ENCODE measurements at places on chromosomes 11 and 22.

DNA sequence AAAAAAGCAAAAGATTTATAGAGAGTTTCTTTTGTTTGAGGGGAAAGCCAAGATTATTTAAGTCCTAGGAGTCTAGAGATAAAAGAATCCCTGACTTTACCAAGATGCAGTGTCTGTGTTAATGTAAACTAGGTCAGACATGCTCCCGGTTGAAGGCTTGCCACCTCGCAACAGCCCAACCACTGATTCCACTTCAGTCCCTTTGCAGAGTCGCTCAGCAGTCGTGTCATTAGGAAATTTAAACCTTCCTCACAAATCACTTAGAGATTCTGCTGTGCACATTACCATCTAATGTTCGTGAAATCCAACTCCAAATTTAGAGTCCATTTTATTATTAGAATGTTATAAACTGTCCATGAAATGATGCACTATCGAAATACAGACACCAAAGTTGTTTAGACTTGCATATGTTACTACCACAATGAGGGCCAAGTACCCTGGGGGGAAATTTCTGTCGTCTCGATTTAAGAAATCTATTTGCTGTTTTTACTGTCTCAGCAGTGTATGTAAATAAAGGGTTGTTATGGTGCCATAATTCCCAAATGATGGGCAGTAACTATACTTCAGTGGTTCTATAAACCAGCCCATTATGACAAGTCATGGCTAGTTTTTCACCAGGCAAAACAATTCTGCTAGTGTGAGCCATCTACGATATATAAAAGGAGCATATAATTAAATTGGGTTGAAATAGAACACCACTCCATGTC lies 101.4 kb upstream of the MTNR1B start:
- no peak for DNase-seq

DNA sequence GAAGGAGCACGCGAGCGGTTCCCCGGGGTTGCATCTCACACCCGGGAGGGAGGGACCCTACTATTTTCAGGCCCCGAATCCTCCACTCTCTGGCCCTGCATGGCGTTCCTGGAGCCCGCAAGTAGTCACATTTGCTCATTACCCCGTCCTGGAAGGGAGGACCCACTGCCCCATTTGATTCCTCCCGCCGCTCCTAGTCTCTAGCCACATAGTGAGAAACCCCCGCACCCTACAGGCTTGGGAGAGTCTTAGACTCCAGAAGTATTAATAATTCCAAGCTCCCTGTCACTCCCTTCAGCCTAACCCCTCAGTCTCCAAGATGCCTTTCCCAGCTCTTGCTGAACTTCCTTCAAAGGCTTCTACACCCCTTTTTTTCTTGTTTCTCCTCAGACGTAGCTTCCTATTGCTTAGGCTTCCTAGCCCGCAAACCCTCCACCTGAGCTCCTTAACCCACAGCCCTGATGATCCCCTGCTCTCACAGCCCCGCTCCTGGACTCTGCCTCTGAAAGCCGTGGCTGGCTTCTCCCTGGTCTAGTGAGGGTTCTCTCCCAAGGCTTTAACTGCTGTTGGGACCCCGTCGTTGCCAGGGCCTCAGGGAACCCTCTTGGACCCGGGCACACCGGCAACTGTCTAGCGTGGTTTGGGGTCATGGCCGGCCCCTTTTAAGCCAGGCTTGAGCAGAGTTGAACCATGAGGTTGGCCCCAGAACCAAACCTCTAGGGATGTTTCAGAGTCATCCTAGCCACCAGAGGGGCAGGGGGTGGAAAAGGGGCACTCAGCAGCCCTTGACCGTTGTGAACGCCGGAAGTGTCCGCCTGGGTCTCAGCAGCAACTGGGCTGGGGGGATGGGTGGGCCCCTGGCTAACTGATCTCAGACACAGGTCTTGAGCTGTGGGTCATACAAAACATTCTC lies 862 bp downstream of the GGA1 start:
- DNase-seq: no peak

DNA sequence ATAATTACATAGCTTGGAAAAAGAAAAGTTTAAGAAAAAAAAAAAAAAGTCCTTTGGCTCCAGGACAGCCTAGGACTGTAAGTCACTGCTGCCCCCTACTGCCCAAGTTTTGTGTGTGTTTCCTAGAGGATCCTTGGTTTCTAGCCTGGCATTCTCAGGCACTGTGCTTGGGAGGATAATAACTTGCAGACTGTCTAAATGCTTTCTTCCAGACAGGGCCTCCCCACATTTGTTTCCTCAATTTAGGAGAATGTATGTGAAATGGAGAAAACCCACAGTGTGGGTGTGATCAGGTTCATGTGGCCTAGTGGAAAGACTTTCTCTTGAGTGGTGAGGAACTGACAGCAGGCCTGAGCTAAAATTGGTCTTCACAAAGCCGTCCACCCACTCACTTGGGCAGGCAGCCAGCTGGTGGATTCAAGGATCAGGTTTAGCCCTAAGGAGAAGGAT lies 191.0 kb downstream of the NAV2 start:
- peak; percentile 65 for DNase-seq

- no peak for DNase-seq
Measured at GRCh38 chr11:69867076-69868005, 48.1 kb upstream of the FGF3 start.

DNA sequence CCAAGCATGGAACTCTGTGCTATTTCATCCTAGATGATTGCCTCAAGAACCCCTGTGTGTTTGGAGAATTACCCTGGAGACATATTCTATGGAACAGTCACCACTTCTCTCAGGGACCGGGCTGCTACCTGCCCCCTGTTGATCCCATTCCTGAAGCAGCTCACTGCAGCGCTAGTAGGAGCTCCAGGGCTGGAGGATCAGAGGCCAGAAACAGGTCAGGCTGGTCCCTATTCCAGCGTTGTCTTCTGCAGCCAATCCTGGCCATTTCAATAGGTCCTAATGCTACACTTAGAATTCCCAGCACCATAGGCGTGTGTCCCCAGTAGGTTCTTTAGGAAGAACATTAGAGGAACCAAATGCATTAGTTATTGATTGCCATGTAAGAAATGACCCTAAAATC lies 48.9 kb downstream of the BTG4 start:
- no peak for DNase-seq

- DNase-seq: peak; percentile 62
Measured at GRCh38 chr11:46489656-46490560, 98.3 kb upstream of the CHRM4 start.

DNA sequence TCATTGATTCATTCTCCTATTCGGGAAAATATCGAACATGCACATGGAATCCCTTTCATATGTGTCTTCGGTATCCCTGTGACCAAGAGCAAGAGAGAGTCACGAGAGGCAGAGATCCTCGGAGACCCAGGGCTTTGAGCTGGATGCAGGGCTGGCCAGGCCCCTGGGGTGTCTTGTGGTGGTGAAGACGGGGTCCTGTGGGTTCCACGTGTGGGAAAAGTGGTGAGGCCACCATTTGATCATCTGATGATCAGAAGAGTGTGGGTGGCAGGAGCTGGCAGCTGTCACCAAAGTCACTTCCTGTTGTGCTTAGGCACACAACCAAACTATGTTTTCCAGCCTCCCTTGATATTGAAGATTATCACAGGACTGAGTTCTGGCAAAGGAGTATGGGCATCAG lies 94.0 kb downstream of the BRD1 start:
- DNase-seq: peak; percentile 23

DNA sequence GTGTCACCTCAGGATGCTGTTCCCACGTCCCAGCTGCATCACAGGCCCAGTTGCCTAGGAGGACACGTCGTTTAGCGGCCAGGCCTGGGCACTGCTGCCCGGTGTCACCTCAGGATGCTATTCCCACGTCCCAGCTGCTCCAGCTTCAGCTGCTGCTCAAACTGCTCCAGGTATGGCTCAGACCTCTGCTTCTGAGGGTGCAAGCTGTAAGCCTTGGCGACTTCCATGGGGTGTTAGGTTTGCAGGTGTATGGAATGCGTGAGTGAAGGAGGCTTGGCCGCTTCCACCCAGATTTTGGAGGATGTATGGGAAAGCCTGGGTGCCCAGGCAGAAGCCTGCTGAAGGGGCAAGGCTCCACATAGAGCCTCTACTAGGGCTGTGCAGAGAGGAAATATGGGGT lies 205.3 kb upstream of the B3GAT1 start:
- no peak for DNase-seq

DNA sequence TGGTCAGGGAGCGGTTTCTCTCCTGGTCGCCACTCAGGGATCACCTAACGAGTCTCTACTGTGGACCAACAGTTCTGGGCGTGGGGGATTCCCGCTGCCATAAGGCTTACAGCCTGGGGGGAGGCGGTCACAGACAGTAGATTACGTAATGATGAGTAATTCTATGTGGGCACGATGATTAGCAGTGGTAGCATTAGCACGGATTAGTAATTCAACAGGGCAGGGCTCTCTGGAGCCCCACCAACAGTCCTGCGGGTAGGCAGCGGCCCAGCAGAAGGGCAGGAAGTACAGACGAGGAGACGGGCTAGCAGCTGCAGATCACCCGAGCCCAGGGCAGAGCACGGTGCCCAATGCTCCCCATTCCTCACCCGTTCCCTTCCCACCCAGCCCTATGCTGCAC lies 3.6 kb downstream of the SHISAL1 start:
- DNase-seq: peak; percentile 78

- no peak for DNase-seq
Measured at GRCh38 chr11:1647901-1648652, 18.5 kb downstream of the KRTAP5-5 start.

DNA sequence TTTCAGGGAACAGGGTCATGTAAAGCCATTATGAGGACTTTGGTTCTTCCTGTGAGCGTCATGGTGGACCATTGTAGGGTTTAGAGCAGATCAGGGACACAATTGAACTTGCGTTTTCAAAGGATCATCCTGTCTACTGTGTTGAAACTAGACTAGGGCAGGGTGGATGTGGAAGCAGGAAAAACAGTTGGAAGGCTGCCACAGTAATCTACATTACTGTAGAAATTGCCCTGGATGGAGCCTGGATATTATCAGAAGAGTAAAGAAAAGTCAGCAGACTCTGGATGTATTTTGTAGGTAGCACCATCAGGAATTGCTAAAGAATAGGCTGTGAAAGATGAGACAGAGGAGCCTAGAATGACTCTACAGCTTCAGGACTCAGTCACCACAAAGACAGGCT lies 5.4 kb downstream of the POU2AF2 start:
- no peak for DNase-seq

DNA sequence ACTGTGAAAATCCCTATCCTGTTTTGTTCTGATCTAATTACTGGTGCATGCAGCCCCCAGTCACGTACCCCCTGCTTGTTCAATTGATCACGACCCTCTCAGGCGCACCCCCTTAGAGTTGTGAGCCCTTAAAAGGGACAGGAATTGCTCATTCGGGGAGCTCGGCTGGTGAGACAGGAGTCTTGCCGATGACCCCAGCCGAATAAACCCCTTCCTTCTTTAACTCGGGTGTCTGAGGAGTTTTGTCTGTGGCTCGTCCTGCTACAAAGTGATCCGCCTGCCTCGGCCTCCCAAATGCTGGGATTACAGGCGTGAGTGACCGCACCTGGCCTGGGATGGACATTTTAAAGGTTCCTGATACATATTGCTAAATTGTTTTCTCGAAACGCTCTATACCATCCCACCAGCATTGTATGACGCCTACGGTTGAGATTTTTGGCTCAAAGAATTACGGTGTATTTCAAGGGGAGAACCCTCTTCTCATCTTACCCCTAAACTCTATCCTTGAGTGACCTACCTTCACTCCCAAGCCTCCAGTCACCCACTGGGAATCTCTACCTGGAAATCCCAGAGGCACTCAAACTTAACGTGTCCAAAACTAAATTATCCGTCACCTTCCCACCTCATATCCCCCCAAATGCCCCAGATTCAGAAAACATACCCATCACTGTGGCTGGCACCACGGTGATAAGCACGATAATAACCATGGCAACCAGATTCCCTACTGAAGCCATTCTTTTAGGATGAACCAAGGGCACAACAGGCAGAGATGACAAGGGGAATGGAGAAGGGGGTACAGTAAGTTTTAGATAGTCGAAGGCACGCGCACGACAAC lies 789 bp upstream of the POLA2 start:
- DNase-seq: no peak

DNA sequence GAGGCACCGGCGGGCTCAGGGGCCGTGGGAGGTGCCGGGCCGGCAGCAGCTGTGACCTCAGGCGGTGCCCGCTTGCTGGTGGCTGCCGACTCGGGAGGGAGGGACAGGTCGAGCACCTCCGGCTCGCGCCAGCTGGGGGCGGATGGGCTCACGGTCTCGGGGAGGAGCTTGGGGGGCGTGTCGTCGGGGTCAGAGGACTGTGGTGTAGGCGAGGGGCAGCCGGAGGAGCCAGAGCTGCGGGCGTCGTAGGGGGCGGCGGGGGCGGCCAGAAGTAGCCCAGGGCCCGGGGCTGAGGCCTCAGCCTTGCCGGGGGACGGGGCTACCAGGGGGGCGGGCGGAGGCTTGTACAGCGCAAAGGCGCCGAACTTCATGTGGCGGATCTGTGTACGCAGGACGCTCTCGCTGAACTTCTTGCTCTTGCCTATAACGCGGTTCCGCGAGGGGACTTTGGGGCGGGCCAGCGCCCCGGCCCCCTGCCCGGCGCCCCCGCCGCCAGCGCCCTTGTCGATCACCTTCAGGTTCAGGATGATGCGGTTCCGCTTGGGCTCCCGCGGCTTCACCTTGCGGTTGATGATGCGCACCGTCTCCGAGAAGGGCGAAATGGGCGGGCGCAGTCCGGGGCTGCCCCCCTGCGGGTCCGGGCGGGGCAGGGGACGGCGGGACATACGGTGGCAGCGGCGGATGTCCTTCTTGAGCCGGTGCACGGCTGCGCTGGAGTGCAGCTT lies 5.5 kb downstream of the CBX6 start:
- DNase-seq: no peak

DNA sequence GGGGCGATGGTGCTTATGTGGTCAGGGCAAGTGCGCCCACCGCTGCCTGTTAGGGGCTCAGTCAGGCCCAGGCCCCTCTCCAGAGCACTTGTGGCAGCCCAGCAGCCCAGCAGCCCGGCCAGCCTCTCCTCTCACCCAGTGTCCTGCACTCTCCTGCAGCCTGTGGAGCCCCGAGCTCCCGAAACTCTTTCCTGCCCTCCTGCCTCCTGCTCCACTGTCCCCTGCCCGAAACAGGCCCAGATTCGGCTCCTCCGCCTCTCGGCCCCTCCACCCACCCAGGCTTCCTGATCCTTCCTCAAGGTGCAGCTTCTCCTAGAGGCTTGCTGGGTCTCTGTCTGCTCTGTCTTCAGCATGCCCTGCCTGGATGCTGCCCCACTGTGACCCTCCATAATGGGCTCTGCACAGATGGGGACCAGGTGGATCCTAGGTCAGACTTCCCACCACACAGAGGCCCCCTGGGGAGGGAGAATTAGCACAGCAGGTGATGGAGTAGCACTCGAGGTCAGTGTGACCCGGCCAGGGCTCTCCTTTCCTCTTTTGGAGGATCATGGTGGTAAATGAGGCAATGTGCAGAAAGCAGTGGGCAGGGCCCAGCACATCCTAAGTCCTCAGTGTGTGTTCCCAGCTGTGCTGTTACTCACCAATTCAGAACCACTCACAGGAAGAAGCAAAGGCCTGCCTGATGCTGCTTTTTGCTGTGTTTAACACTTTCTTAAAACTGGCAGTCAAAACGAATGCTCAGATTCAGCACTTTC lies 18.6 kb upstream of the NAP1L4 start:
- DNase-seq: no peak
